ENCODE measurements at places on chromosomes 5 and 9.

DNA sequence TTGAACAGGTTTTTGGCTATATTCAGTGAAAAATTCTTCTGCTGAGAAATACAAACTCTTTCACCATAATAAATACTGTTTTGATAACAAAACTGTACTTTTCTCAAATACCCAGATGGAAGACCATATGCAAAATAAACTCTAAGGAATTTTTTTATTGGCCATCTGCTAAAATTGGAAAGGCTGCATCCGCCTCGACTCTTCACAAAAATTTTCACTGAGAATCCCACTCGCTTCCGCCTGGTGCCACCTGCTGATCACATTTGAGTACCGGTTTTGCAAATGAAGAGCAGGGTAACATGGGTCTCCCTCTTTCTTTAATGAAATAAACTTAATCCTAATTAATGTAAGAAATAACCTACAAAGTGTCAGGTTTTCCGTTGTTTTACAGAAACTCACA lies 76.4 kb downstream of the TTLL11 start:
- DNase-seq, result no peak

GRCh38 chr9:7195526-7195925 lies 437.8 kb downstream of the KDM4C start:
- DNase-seq, result no peak

DNA sequence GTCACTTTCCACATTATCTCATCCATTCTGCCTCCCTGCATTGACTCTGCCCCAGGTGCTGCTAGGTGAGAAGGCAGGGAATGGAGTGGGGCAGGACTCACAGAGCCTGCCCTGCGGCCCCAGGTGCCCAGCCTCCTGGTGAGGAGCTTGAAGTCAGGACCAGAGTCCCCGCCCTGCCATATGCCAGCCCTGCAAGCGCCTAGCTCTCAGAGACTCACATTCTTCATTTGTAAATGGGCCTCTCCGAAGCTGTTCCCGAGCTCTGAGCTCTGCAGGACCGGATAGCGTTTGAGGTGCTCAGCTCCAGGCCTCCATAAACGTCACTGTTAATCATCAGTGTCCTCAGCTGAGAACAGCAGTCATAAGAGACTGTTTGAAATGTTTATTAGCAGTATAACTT lies 75.1 kb upstream of the STXBP1 start:
- DNase-seq, result no peak

DNA sequence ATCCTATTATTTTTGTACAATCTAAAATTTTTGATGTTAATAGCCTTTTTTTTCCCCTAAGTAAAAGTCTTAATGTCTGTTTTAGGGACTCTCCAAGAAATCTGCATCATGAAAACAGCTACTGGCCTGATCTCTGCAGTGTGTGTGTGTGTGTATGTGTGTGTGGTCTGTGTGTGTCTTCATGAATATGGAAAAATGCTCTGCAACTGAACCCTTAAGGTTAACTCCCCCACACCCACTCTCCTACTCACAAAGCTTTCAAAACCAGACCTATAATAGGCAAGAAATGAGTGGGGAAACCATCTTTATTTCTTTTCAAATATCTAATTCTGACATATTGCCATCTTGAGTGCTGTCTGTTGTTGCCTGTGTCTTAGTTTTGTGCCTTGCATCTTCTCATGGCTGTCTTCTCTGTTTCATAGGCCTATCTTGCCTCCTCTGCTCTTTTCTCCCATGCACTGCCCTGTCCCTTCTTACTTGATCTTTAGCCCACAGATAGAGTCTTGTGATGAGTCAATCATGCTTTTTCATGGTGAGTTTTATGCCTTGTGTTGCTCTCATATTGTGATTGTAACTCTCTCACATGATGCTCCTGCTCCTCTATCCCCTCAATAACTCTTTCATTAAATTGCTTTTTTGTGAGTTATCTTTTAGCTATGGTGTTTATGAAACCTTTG lies 68.3 kb downstream of the CHSY3 start:
- DNase-seq, result no peak

DNA sequence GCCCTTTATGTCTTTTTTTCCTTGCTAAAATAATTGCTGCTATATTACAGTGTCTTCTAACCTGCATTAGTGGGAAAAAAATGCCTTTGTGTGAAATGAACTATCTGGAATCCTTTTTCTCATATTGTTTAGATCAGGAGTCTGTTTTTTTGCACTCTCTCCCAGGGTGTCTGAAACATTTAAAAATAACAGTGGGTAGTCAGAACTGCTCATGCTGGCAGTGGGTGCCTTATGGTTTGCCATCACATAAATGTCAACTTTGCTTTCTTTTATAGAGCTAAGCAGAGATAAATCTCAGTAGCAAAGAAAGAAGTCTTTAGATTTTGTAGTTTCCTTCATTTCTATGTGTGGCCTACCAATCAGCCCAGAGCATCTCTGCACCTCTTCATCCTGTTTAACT lies 347.8 kb upstream of the RGMB start:
- no peak for DNase-seq

- DNase-seq, result no peak
Observed at GRCh38 chr5:99169309-99169708, 240.5 kb upstream of the CHD1 start.

DNA sequence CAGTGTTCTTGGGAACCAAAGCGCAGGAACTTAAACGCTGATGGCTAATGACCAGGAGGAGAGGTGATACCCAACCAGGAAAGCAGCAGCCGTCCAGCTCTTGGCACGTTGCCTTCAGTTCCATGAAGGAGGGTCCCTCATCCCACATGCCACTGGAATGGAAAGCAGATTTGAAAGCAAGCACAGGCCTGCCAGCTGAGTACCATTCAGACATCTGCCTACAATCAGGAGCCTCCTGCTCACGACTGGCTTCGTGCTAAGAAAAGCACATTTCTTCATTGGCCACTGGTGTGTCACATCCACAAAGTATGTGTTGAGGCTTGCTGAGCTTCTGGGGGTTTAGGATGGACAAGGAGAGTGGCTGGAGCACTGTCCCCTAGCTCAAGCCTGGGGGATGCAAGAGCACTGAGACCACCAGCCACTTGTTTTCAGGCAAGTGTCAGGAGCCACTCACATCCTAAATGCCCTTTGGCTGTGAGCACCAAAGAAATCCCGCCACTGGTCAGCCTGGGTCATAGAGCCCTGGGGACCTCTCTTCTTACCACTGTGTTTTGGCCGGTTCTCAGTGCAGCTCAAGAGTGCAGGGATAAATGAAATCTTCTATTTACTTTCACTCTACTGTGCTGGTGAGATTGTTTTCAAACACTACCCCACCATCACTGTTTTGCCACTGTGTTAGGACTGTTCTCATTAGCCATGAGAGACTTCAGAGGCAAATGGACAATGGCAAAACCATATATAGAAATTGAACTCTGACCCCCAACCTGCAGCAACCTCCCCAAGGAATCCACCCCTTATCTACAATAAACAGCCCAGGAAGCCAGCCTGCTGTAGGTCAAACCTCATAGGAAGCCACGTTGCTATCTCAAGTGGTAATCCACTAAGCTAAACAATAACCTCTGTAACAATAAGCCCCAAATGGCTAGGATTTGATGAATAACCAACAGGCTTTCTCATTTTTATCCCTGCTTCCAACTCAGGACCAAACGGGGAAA lies 58.3 kb downstream of the MTX3 start:
- DNase-seq, result no peak

- no peak for DNase-seq
Observed at GRCh38 chr5:130836729-130837649, 328.1 kb downstream of the HINT1 start.

DNA sequence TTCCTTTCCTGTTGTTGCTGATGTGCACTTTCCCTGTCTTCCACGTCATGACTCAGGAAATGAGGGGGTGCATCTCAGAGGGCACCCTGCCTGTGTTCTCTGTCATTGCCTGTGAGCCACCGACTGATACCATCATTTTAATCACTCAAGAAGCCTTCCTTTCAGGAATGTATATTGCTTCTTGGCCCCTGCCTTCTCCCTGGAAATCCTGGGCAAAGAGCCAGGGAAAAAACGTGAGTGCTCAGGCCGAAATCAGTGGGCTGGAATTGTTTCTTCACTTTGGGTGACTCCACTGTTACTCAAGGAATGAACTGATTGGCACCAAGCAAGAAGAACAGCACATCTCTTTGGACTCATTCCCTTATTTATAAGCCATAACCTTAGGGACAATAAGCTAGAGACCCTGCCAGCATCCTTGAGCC lies 126.1 kb downstream of the SNX18 start:
- DNase-seq, result no peak

DNA sequence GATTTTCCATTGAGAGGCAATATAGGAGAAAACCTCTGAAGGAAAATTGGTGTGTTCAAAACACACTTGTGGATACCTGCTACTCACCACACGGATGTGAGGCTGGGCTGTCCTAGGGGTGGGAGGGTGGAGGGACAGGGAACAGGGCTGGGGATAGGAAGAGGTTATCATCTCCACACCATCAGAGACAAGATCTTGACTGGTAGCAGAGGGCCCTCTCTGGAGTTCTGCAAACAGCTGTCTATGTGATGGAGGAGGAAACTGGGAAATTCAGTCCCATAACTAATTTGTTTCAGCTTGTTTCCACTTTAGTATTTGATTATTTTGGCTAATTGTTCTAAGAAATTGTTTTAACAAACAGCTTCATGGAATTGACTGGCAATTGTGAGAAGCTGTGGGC lies 91.6 kb upstream of the FSTL4 start:
- DNase-seq, result no peak

DNA sequence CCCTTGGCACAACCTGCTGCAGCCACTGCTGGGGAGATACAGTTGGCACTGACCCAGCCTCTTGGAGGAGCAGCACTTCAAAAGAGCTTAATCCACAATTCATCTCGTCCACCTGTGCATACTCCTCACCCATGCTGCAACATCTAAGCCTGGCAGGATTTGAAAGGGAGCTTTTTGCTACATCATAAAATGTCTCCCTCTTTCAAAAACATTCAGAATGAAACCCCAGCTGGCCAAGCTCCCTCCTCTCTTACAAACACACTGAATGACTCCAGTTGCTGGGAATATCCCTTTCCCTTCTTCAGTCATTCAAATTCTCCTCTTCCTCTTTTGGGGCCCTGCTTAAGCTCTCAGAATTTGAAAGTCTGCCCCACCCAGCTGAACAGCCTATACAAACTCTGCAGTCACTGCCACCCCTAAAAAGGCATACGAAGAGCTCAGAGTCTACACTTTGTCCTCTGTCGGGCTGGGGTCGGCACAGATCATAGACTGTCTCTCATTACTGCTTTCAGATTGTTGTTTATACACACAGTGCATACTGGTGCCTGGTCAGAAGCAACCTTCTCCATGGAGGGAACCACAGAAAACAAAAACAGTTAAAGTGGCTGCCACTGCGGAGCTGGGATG lies 8.8 kb upstream of the C5orf15 start:
- DNase-seq, result no peak

- DNase-seq, result no peak
Observed at GRCh38 chr5:128036950-128037349, 46.6 kb upstream of the SLC12A2 start.

GRCh38 chr5:20105915-20106314 lies 117.9 kb upstream of the CDH18 start:
- no peak for DNase-seq

DNA sequence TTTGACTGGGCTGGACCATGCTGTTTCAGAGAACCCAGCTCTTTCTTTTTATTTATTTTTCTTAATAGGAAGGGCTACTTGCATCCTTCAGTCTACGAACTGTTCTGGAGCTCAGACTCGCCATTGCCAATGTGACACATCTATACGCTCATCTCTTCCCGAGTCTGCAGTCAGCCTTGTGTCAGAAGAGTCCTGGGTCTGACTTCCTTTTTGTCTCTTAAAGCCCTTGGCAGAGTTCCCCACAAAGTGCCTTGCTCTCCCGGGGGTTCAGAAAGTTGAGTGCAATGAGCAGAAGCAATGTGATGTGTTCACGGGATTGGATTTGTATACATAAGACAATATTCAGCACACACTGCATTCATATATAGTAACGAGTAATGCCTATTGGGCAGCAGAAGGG lies 140.4 kb downstream of the ATPSCKMT start:
- DNase-seq, result no peak

All from ureter (tissue), 1 donor.